ENCODE measurements at places on chromosomes 3 and 15.

GRCh38 chr3:107285197-107285596 is 92.0 kb upstream of the CCDC54 start:
- DNase-seq = no peak

DNA sequence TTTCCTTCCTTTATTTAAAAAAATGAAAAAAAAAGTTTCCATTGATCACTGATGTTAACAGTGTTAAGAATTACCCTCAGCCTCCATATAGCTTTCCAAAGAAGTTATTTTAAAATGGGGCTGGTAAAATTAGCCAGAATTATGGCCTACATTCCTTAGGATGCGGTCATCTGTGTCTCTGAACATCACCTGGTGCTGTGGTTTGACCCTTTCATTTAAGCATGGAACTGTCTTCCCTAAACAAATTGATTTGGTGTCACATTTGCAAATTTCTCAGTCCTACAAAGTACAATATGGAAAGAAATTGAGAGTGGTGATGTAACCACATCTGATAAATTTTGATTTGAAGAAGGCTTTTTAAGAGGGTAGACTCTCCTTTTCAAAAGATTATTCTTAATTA is 40.3 kb upstream of the ZPLD1 start:
- DNase-seq = no peak

DNA sequence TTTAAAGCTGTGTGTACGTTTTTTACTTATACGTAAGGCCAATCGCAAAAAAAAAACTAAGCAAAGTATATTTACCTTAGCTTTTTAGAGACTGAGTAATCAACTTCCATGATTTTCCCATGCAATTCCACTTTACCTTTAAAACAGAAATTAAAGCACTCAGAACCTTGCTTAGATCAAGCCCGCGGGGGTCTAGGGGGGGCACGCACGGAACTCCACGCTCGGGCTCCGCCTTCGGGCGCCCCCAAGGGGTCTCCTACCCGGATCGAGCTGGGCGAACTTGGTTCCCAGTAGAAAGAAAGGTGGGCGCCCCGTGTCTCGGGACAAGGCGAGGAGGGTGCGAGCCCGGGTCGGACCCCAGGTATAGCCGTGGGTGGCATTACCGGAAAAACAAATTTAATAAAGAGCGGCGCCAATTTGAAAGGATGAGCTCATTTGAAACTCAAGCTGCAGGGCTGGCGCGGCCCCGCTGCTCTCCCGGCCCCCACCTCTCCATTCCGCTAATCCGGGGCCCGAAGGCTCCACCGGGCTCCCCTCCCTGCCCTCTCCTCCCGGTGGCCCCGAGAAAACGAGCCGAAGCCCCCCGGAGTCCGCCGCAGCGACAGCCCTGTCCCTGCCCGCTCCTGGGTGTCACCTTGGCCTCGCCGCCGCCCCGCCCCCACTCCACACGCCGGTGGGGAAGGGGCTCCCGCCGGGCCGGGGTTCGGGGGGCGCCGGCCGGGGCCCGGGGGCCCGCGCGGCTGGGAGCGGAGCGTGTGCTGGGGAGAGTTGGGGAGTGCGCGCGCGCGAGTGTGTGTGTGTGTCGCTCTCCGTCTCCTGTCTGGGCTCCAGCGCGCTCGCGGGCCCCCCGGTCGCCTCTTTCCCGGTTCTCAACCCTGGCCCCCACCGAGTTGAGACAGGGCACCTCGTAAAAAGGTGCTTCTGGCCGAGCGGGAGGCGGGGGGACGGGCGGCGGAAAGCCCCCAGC is 1.5 kb downstream of the IGF2BP2 start:
- DNase-seq = peak; percentile 77

DNA sequence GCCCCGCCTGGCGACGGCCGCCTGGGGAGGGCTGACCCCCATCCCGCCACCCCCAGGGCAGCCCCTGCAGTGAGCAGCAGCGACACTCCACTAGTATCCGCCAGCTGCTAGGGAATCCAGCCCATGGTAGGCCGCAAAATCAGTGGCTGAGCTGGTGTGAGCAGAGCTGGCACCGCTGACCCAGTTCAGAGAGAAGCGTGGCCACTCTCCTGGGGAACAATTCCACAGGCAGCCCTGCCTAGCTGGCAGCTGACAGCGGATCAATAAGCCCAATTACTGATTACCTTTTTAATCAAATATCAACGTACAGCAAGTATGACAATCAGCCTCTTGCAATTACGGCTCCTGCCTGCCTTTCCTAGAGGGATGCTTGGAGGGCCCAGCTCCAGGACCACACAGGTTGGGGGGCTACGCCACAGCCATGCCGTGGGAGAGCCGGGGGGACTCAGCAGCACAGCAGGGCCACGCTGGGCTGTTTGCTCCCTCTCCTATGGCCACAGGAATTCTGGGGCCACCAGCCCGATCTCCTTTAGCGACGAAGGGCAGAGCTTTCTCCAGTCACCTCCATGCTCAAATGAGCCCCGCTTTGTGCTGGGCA is 13.9 kb downstream of the DNAJB8 start:
- DNase-seq = no peak

DNA sequence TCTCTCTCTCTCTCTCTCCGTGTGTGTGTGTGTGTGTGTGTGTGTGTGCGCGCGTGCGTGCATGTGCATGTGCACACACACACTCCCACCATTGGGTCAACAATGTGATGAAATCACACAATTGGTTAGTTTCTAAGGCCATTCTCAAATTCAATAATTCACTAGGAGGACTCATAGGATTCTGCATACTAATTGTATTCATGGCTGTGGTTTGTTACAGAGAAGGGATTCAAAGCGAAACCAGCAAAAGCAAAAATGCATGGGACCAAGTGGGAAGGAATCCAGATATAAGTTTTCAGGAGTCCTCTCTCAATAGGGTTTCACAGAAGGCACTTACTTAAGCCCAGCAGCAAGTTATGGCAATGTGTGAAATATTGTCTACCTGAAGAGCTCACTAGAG is 515.0 kb downstream of the PYDC2 start:
- no peak for DNase-seq

DNA sequence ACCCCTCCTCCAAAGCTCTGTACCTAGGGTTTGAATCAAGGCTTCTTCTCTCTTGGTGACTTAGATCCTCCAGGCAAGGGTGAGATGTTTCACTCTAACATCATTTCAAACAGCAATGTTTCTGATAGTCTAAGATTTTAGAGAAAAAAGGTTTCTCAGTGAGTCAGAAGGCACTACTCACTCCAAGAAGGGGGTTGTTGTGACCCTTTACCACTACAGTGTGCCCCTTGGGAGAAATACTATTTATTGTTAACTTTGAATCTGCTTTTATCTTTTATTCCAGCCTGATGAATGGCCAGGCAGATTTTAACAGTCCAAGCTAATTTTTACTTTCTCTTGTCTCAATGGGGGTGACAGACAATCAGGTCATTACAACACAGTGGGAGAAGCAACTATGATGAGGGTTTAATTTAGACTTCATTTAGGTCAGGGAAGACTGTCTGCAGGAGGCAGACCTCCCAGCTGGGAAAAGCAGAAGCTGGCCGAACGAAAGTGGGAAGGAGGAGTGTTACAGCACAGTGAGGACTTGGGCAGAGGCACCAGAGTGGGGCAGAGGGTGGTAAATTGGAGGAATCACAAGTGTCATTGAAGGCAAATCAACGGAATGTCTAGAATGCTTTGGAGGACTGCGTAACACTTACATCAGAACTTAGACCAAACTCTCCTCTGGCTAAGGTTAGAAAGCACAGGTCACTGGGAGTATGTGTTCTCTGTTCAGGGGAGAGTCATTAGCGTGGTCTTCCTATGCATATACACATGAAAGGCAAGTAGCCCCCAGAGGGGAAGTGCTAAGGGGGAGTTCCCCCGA is 21.2 kb downstream of the ZNF860 start:
- no peak for DNase-seq

DNA sequence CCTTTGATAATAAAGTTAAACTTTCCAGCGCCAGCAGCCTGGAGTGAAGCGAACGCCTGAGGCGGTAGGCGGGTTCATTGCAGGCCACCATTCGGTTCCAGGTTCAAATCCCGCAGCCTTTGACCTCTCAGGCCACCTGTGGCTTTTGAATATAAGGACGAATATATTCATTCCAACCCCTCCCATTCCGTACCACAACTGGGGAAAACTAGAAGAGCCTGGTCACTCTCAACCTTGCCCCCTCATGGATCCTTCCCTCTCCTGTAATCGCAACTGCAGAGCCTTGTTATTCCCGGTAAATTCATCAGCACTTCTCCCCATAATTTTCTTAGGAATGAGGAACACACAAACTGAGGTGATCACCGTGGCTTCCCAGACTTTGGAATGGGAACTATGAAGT is 35.2 kb downstream of the ZIC4 start:
- DNase-seq = no peak

DNA sequence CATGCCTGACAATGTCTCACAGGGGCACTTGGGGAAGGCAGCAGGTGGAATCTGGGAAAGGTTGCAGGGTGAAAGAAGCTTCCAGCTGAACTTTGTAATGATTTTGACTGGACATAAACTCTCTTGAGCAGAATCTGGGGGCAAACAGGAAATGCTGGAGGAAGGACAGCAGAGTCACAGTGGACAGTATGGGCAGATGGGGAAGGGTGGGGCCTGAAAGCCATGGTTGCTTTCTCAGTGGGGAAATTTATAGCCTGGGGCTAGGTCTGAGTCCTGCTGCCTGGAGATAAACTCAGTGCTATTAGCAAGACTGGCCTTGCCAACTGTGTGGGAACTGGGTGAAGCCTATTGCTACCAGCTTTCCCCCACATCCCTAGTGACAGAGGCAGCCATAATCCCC is 203.2 kb downstream of the OSBPL10 start:
- no peak for DNase-seq

DNA sequence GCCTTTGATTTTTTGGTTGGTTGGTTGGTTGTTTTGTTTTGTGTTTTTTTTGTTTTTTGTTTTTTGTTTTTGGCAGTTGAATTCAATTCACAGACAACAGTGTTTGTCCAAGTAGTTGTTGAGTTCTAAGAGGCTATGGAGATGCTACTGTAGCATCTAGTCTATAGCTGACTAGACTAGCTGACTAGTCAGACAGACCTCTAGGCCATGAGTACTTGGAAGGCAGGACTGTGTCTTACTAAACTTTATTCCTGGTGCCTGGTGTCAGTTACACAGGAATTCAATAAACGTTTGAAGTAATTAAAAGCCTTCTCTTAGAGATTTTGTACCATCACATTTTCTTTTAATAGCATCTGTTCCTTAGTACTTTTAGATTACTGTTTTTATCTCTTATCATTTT is 35.7 kb downstream of the RNF13 start:
- DNase-seq = no peak

GRCh38 chr3:171099911-171100310 is 73.4 kb upstream of the SLC2A2 start:
- DNase-seq = no peak

DNA sequence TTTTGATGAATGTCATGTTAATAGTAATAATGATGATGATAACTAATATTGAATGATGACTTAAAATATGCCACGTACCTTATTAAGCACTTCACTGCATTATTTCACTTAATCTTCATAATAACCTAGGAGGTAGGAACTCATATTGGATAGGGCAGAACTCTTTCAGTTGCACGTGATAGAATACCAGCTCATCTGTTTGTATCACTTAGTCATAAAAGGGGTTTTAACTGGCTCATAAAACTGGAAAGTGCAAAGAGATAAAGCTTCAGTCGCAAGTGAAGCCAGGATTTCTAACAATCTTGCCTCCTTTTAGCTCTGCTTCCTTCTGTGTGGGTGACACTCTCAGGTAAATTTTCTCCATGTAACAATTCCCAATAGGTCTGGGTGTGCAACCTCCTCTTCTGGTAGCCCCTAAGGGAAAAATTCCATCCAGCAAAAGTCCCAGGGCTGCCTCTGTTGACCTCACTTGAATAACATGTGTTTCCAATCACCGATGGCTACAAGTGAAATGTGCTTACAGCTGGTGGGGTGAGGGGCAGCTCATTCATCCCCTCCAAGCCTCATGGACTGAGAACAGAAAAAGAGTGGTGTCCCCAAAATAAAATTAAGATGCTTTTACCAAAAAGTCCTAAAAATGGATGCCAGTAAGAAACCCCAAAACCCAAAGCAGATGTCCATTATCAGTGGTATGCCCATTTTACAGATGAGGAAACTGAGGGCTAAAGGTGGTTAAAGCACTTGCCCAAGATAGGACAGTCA is 9.3 kb downstream of the GXYLT2 start:
- no peak for DNase-seq

DNA sequence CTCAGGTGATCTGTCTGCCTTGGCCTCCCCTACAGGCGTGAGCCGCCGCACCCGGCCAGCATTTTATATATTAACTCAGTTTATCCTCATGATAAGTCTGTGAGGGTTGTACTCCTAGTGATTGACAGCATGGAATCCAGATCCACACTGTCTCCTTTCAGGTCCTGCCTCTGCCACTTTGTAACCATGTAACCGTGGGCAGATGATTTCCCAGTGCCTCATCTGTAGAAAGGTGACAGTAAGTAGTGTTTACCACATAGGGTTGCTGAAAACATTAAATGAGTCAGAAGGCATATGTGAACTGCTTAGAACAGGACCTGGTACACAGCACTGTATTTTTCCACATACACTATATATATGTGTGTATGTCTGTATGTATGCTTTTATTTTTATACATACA is 2.4 kb downstream of the FYTTD1 start:
- no peak for DNase-seq

DNA sequence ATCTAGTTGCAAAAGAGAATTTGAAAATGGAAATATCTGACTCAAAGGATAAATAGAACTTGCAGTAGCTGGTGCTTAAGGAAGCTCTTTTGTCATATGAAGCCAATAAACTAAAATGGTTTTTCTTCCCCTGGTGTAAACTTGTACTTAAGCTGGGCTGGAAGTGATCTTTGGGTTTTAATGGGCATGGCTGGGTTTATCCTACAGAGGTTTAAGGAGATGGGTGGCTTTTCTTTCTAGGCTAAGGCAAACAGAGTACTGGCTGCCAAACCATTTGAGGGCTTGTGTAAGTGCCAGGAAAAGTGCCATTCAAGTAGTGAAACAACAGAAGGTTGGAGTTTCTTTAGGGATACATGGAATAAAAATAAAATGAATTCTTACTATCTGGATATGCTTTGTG is 12.1 kb upstream of the UTS2B start:
- DNase-seq = no peak

DNA sequence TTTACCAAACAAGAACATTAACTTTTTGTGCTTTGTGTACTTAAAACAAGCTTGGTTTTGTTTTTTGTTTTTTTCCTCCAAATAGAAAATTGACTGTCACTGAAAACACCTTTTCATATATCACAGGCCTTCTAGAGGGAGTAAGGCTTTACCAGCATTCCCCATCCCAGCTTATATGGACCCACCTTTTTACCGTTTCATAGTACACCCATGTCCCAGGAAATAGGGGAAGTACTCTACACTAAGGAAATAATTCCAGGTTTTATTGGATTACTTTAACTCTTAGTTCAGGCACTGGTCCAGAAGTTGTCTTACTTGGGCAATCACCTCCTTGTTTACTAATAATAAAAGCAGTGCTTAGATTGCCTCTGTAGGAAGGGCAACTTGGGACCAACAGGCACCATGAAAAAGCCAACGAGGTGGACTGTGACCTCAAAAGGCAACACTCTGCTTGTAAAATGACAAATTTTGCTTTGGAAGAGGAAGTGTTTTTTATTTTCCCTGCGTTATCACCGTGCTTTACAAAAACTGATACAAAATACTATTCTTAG is 26.2 kb downstream of the HMG20A start:
- DNase-seq = peak; percentile 90

- no peak for DNase-seq
These were observed 96.5 kb downstream of the SQOR start for GRCh38 chr15:45731343-45731742.
